ENCODE measurements at places on chromosomes 1 and 21.

- DNase-seq: no peak
Measured at GRCh38 chr1:162701286-162701685, 69.0 kb downstream of the DDR2 start.

DNA sequence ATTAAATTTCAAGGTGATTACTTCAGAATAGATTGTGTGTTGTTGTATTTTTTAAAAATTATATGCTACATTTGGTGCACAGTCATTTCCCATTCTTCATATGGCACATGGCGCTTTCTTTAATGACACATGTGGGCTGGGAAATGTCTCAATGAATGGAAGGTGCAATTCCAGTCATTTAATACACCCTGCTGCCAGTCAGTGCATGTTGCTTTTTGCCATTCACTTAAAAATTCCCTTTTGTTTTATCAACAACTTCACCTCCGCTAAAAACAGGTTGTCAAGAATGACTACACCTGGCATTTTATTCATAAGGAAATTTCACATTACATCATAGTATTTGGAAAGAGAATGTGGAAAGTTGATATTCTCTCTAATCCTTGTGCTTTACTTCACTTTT is 716.4 kb upstream of the ADAMTS5 start:
- no peak for DNase-seq

DNA sequence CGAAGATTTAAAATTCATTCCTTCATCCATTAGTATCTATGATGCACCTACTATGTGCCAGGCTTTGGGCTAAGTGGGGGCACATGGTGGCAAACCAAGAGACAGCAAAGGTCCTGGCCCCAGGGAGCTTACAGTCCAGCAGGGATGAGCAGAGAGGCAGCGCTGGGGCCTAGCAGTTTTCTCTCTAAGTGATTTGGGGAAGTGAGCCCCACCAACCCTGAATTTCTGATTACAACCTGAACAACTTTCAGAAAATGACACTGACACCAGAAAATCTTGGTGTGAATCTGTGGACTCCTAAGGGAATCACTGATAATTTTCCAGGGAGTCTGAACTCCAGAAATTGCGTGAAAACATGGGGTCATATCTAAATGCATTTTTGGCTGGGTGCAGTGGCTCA is 111.5 kb downstream of the CAPN8 start:
- DNase-seq: no peak

DNA sequence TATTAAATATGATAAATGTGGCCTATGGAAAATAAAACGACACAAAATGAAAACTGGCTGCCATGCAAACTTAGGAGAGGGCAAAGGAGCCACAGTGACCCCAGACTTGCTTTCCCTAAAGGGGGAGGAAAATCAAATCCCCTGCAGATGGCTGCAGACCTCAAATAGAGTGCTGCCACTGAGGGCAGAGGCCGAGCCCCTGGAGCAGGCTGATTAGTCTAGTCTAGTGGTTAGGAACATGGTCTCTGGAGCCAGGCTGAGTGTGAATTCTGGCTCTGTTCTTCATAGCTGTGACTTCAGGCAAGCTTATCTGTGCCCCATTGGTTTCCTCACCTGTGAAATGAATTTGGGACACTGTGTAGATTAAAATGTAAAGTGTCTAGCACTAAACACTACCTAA is 60.8 kb downstream of the ITPKB start:
- DNase-seq: no peak

DNA sequence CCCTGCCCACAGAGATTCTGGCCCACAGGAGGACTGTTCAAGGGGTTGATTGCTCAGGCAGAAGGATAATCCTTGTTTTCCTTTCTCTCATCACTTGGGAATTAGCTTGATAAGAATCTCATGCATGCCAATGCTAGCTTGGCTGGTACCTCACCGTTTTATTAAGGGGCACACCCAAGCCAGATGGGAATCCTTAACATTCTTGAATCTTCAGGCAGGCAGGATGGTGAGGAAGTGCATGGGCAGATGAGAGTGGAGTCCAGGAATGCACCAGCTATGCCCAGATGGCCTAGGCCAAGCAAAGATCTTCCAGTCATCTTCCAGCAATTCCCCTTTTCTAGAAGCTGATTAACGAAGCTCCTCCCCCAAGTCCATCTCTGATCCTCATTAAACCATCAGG is 4.1 kb upstream of the LCE7A start:
- DNase-seq: no peak

- DNase-seq: no peak
Measured at GRCh38 chr1:79817031-79817560, 810.6 kb upstream of the ADGRL4 start.

DNA sequence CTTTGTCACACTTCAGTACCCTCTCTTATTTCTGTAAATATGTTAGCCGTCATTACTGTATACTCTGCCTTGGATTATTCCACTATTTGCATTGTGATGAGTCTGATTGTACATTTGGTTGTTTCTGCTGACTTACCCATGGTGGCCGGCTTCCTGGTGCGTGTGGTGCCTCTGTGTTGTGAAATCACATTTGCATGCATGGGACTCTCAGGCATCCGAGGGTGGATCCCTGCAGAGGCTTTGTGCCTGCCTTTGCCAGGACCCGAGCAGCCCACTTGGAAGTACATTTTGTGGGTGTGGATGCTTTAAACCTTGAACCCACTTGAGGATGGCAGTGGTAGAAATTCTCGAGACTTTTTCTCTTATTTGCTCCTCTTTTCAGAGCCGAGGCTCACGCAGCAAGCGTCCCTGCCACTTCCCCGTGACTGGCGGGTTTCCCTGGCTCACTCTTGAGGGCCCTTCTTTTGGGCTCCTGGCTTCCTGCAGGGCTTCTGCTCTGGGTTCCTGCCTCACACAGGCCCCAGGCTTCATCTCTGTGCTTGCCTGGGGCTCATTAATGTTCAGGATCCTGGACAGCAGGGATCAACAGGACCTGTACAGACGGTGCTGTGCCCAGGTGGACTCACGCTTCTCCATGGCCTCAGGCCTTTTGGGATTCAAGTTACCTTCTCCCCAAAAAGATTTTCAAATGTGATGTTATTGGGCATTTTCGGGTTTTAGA is 36.6 kb downstream of the POFUT2 start:
- DNase-seq: no peak

DNA sequence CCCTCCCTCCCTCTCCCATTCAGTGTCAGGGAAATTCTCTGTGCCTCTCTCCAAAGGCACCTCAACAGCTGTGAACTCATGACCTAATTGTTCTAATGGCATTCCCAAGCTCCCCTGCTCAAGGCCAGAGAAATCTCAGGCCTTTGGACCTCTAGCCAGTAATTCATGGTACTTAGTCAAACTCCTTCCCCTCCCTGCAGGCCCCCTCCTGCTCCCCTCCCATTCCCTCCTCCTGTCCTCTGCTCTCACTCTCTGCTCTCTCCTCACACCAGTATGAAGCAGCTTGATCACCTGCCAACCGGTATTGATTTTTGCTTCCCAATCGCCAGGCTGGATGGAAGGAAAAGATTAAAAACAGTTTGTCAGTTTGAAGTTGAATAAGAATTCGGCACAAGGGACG is 370.5 kb upstream of the PBX1 start:
- no peak for DNase-seq

- DNase-seq: no peak
Measured at GRCh38 chr1:15972409-15972808, 3.5 kb downstream of the ZBTB17 start.

GRCh38 chr1:95033843-95034242 is 38.9 kb downstream of the ALG14 start:
- DNase-seq: no peak

DNA sequence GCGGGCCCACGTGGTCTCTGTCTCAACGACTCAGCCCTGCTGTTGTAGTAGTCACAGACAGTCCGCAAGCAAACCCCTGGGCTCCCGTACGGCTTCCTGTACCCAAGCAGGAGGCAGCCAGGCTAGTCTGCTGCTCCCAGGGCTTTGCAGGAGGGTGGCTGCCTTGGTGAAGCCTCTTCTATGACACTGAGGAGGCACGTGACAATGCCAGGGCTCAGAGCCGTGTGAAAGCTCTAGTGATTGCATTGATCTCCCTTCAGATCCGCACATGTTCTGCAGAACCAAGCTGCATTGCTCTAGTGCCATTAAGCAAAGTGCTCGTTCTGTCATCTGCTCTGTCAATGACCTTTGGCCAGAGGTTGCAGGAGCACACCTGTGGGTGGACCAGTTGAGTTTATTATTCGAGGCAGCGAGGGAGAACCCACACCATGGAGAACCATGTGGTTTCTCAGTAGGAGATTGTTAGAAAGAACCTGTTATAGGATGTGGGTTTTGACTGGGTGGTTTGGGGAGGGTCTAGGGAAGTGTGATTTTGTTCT is 18.0 kb downstream of the UMODL1 start:
- no peak for DNase-seq

DNA sequence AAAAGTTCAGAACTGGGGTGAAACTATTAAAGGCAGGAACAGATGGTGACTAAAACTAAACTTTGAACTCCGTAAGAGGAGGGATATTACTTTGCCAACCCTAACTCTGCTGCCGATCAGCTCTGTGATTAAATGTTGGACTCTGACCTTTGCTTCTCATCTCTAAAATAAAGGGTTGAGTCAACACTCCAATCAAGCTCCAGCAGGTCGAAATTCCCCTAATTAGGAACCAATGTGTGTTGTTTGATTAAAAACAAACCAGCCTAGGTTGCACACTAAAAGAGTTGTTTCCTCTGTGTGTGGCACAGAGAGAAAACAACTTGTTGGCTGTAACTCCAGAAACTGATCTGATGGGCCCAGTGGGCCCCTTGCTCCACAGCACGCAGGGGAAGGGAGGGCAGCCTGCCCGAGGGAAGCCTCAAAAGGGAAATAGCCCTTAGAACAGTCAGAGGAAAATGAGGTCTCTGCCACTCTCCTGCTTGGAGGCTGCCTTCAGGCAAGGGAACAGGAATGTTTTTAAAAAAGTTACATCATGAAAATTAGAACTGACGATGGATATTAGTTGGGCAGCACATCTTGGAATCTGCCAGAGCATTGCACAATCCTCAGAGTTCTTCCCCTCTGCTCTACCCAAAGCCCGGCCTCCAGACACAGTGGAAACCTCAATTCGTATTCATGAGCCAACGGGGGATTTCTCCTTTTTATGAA is 69.3 kb downstream of the KCTD3 start:
- DNase-seq: no peak

DNA sequence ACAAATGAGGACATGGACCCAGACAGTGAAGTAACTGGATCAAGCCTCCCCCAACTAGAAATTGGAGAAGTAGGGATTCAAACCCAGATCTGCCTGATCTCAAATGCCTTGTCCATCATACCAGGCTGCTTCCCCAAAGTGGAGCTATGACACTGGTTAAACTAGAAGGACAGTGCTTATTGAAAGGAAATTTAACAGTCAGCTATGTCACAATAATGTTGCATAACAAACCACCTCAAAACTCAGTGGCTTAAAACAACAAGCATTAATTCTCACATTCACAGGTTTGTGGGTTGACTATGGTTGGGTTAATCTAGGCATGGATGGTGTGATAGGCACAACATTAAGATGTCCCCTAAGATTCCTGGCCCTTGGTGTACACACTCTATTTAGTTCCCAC is 107.1 kb downstream of the TAS1R2 start:
- DNase-seq: no peak

GRCh38 chr1:31063631-31064030 is 1.9 kb downstream of the PUM1 start:
- DNase-seq: peak; percentile 17

GRCh38 chr1:34113887-34114286 is 51.1 kb downstream of the CSMD2 start:
- DNase-seq: no peak

DNA sequence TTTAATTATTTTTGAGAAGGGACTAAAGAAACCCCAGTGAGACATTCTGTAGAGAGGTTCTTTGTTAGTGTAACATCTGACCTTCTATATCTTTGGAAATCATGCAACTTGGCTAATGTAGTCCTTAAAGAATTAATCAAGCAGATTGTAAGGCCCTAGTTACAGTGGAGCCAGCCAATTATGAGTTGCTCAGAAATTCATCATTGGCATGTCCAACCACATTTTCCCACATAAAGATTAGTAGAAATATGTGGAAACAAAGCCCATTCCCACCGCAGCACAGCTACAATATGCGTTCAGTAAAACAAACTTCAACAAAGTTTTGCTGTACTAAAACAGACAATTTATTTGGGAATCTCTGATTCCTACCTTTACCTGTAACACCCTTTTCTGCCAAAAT is 27.8 kb downstream of the WNT2B start:
- DNase-seq: no peak

DNA sequence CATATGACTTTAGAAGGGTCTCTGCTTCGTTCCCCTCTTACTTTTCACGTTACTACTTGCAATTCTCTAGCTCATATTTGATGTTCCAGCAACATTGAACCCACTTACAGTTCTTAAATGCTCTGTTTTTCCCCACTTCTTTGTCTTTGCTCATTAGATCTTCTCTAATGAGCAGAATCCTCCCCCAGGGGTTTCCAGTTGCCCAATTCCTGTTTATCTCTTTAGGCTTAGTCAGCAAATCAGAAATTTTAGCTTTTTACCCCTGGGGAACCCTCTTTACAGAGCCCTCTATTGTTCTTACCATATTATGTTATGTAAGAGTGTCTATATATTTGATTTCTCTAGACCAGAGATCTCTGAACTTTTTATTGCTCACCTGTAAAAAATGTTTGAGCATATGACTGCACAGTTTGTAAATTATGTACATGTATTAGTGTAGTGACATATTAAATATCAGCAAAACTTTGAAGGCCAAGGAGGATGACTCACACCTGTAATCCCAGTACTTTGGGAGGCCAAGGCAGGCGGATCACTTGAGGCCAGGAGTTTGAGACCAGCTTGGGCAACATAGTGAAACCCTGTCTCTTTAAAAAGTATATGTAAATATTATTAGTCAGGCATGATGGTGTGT is 71.4 kb downstream of the FNBP1L start:
- DNase-seq: no peak

GRCh38 chr1:202214089-202214843 is 20.7 kb downstream of the LGR6 start:
- no peak for DNase-seq

GRCh38 chr1:75472089-75472970 is 138.6 kb downstream of the SLC44A5 start:
- no peak for DNase-seq

DNA sequence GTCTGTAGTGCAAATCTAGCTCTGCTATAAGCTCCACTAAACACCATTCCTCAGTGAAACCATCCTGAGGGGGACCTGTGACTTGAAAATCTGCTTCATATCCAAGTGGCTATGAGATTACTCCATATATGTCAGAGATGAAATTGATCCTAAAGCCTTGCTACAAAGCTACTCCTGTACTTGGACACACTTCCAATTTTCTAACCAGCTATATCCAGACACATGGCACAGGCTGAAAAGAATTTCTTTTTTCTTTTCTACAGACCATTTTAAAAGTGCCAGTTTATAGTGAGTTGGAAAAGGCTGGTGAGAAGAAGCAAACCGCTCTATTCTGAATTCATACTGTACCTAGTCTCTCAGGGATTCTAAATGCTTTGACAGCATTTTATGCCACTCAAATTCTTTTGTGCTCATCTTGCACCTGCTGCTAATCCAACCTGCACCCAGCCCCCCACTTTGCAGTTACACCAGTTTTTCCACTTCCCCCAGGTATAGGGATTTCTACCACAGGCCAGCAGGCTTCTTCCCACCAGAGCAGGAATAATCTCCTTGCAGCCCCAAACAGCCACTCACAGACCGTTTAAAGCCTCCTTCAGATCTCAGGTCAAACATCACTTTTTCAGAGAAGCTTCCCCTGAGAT is 112.5 kb downstream of the RERE start:
- no peak for DNase-seq

GRCh38 chr1:245365095-245366020 is 210.6 kb downstream of the KIF26B start:
- DNase-seq: no peak

GRCh38 chr1:59766227-59766855 is 48.4 kb upstream of the HOOK1 start:
- DNase-seq: no peak

- no peak for DNase-seq
Measured at GRCh38 chr1:211939876-211940468, 95.4 kb downstream of the INTS7 start.
